NCI-H2171 (cell line): ENCODE measurements at places on chromosomes 6 and 20.
A peak's percentile ranks its signal among the peaks of the same experiment; 100 is the strongest.

GRCh38 chr6:129671442-129672340 lies 38.3 kb downstream of the ARHGAP18 start:
- DNase-seq, result no peak

- no peak for DNase-seq
Observed at GRCh38 chr6:90412538-90413369, 116.1 kb upstream of the BACH2 start.

DNA sequence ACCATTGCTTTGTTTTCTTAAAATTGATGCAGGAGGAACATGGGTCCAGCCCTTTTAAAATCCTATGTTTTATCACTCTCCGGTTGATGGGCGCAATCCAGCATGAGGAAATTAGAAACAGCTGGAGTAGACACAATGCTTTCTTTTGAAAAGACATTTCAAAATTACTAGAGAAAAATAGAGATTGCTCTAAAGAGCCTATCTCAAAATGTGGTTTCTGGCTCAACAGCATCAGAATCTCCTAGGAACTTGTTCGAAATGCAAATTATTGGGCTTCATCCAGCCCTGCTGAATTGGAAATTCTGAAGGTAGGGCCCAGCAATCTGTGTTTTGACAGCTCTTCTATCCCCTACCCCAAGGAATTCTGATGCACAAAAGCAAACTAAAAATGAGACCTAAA lies 190.8 kb upstream of the BMP2 start:
- no peak for DNase-seq

- DNase-seq, result no peak
Observed at GRCh38 chr20:48326868-48327267, 500.9 kb downstream of the PREX1 start.

GRCh38 chr20:60238992-60239660 lies 280.9 kb downstream of the CDH26 start:
- DNase-seq, result no peak

- no peak for DNase-seq
Observed at GRCh38 chr6:144449911-144450597, 164.9 kb downstream of the UTRN start.

- no peak for DNase-seq
Observed at GRCh38 chr6:25462235-25462897, 183.2 kb downstream of the CARMIL1 start.

DNA sequence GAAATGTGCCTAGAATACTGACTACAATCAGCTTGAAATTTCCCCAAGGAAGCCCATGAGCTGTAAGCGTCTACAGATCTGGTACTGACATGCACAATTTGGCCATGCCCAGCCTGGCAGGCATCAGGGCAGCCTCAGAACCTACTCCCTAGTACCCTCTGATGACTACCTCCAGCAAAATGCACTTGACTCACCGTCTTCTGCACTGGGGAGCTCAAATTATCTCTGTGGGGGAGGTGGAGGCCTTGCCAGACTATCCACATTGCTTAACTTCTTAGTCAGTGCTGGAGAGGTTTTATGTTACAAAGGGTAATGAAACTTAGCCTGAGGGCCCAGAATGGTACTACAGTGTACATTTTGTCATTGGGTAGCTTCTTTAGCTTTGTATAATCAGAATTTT lies 126.0 kb upstream of the ADGRF1 start:
- no peak for DNase-seq

DNA sequence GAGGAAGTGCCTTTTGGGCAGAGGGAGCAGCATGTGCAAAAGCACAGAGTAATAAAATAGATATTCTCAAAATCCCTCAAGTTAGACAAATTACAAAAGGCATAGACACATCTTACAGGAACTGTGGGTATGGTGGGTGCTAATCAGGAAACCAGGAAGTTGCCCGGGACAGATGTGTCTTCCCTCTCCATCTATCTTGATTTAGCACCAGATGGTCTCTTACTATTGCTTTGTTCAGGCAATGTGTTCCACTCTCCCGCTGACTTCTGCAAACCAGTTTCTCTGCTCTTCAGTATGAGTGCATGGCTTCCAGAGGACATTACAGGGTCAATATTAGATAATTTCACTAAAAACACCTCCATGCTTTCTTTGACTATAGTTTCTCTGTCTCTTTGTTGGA lies 13.2 kb downstream of the CITED2 start:
- peak; percentile 37 for DNase-seq

DNA sequence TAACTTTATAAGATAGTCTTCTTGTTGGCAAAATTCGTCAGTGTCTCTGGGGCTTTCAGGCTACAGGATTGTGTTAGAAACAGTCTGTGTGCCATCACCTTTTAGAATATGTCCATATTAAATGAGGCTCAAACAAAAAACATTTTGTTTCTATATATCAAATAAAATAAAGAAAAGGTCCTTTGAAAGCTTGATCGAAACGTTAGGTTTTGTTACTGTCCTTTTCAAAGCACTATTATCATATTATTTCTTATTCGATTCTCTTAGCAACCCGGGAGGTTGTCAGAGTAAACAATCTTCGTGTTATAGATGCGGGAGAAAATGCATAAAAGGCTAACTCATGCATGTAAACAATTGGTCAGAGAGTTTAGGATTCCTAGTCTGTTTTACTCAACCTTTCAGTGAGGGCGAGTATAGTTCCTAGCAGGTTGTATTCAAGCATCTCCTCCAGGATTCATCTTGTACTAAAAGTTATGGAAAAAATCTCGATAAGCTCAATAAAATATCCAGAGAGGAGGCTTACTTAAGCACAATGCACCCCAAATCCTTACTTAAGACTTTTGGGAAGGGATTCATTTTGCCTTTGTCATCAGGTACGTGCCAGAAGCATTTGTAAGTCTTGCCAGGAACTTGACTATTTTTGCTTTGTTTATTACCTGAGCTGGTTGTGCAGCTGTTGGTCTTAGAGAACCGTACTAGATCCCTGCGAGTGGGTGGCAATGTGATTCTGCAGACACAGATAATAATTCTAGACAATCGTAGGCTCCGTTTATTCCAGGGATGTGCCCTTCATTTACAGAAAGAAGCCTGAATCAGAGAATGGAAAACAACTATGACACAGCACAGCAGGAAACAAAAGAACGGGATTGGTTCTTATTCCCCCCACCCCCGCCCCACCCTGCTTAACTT lies 159.6 kb upstream of the ZNF217 start:
- no peak for DNase-seq

DNA sequence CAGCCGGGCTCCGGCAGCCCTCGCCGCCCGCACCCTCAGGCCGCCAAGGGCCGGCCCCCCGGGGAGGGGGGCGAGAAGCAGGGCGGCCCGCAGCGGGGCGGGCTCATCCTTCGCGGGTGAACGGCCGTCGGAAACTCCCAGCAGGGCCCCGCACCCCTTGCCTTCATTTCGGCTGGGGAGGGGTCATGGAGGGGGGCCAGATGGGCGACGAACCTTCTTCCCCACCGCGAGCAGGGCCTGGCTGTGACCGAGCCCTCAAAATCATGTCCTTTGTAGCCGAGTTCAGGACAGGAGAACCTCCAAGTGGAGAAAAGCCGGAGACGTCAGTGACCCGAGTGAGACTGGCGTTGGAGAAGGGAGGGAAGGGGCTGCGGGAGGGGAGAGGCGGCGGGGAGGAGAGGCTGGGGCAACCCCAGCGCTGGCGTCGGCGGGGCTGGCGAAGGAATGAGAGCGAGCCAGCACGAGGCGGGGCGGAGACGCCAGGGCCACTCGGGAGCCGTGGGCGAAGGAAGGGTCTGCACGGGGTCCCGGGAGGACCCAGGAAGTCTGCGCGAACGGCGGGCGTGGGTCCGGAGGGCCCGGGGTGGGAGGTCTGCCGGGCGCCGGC lies 571 bp upstream of the FOXC1 start:
- DNase-seq, result no peak

- DNase-seq, result no peak
Observed at GRCh38 chr6:45677381-45678284, 299.9 kb upstream of the SUPT3H start.

- DNase-seq, result no peak
Observed at GRCh38 chr20:14820771-14821170, 483.4 kb upstream of the FLRT3 start.
